NCI-H1092 (cell line): ENCODE measurements at places on chromosomes 1 and 21.

GRCh38 chr1:64038965-64039364 lies 164.5 kb upstream of the UBE2U start:
- no peak for DNase-seq

DNA sequence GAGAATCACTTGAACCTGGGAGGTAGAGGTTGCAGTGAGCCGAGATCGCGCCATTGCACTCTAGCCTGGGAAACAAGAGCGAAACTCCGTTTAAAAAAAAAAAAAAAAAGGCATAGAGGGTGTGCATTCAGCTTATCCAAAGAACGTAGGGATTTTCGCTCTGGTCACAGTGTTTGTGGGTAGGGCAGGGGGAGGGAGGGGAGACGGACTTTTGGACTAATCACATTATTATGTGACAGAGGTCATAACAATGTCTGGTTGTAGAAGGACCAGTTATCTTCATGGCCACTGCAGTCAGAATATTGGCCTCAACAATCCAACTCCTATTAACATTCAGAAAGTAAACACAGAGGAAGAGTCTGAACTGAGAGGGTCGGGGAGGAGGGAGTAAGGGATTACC lies 25.7 kb downstream of the RHOU start:
- no peak for DNase-seq

DNA sequence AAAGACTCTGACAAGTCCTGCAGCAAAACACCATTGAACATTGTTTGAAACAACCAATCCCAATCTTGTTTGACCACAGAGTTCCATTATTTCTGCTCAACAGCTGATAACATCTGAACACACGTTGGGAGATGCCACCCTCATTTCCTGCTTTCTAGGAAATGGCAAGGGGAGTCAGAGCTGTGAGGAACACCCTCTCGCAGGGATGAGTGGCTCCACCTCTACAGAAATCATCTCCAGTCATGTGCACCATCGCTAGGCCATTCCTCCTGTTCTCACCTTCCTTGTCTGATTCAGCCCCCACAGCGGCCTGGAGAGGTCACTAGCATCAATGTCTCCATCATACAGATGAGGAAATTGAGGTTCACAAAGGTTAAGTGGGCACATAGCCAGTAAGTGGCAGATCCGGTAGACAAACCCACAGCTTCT lies 22.4 kb upstream of the RUNX3 start:
- DNase-seq = no peak

GRCh38 chr1:228723287-228723686 lies 12.0 kb upstream of the RHOU start:
- DNase-seq = no peak

- no peak for DNase-seq
Measured at GRCh38 chr1:31436596-31437432, 23.8 kb downstream of the SERINC2 start.

DNA sequence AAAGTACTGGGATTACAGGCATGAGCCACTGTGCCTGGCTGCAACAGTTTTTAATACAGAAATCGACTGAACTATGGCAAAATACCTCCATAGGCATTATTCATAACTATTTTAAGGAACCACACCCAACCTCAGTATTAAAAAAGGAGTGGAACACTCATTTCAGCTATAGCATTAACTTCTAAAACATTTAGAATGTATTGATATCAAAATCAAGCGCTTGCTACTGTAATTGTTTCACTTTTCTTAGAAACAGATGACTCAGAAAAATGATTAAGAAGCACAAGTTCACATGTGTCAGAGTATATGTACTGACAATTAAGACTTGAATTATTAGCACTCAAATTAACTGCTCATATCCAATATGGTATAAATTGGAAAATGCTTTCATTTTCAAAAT lies 15.1 kb downstream of the AIDA start:
- no peak for DNase-seq

- no peak for DNase-seq
Measured at GRCh38 chr1:44849575-44850132, 6.6 kb upstream of the PTCH2 start.

DNA sequence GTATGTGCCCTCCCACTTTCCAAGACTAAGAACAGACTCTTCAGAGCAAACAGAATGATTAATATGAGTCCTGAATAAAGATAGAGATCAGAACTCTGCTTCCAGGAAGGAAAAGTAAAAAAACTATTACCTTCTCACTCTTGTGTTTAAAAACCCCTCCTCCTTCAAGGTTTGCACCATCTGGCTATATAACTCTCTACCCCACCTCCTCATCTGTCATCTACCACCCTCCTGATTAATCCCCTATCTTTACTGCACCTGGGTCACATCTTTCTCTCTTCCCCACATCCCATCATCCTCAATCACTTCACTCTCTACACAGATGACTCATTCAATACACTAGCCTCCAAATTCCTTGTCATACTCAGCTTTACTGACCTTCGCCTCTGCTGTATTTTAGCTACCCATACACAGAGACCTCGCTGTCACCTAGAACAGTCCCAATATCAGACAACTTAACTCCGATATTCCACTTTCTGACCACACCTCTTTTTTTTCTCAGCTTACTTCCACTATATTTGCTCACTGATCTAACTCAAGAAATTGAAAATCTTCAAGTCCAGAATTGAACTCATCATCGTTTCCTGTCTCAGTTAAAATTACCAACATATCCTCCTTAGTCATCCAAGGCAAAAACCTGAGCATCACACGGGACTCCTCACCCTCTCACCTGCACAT lies 3.7 kb downstream of the SCMH1 start:
- no peak for DNase-seq

DNA sequence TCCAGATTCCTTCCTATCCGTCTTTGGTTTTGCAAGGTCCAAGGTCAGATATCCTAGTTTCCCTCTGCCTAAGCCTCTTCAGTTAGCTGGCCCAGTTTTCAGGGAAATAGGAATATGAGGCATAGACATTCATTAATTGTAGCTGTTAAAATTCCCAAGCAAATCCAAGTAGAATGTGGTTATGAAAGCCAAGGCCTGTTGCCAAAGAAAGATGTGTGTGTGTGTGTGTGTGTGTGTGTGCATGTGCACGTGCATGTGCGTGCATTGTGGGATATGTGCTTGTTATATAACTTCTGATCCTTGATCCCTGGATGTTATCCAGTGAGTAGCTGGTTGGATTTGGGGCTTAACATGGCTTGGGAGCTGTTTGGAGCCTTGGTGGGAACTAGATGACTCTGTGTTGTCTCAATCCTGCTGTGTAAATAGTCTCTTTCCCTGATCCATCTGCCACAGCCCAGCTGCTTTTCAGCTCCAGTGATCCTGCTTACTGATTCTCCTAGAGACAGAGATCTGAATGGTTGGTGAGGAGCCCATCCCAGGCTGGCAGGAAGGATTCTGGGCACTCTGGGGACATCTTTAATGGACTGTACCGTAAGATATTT lies 70.6 kb upstream of the GCLM start:
- DNase-seq = peak; percentile 84

- no peak for DNase-seq
Measured at GRCh38 chr1:7899741-7900140, 40.9 kb downstream of the TNFRSF9 start.

- DNase-seq = no peak
Measured at GRCh38 chr1:28535180-28535579, 17.7 kb upstream of the TRNAU1AP start.

- peak; percentile 70 for DNase-seq
Measured at GRCh38 chr1:41416552-41417334, 55.5 kb downstream of the FOXO6 start.

GRCh38 chr1:200951016-200951415 lies 56.3 kb downstream of the INAVA start:
- no peak for DNase-seq

- DNase-seq = no peak
Measured at GRCh38 chr1:2523191-2523890, 3.1 kb downstream of the PANK4 start.

DNA sequence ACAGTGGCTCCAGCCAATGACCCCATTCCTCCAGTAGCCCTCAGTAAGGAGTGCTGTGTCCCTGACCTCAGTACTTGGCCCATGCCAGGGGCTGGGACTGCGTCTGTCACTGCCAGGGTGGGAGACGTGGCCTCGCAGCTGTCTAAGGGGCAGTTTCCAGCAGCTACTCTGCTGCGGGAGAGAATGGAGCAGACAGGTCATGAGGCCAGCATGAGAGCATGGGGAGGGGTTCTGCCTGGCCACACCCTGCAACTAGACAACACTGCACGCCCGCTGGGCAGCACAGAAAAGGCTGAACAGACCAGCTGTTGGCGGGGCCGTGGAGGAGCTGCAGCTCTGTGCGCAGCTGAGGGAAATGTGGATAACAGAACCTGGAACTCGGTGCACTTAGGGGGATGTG lies 91.6 kb upstream of the COL6A1 start:
- no peak for DNase-seq

DNA sequence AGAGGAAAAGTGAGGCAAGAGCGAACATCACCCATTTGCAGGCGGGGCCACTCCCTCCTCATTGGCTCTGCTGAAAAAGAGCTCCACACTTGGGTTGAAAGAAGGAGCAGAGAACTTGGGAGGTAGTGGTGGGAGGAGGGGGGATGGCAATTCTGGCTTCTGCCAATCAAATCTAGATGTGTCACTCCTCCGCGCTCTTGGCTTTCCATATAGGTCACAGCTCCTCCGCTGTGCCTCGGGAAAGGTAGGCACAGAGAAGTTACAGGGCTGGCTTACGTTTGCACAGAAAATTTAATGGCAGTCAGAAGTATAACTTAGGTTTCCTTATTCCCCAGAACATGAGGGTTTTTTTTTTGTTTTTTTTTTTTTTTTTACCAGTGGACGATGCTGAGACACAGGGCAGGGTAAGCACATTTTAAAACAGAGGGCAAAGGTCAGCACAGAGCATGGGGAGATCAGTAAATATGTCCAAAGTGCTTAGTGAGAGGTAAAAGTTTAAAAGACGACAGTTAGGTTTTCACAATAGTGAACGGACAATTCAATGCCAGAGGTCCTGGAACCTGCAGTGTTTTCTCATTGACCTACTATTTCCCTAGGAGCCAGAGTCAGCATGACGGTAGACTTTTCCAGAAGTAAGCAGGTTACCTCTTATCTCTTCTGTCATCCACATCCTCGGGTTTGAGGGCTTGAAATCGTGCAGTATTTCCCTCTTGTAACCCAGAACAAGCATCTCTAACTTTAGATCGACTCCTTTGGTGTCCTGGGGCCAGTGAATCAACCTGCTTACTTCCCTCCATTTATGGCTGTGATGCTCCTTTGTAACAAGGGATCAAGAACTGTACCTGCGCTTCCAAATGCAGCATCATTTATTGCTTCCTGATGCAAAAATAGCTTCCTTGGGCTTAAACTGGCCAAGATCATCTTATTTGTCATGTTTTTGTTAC lies 258.9 kb upstream of the PROX1 start:
- no peak for DNase-seq

DNA sequence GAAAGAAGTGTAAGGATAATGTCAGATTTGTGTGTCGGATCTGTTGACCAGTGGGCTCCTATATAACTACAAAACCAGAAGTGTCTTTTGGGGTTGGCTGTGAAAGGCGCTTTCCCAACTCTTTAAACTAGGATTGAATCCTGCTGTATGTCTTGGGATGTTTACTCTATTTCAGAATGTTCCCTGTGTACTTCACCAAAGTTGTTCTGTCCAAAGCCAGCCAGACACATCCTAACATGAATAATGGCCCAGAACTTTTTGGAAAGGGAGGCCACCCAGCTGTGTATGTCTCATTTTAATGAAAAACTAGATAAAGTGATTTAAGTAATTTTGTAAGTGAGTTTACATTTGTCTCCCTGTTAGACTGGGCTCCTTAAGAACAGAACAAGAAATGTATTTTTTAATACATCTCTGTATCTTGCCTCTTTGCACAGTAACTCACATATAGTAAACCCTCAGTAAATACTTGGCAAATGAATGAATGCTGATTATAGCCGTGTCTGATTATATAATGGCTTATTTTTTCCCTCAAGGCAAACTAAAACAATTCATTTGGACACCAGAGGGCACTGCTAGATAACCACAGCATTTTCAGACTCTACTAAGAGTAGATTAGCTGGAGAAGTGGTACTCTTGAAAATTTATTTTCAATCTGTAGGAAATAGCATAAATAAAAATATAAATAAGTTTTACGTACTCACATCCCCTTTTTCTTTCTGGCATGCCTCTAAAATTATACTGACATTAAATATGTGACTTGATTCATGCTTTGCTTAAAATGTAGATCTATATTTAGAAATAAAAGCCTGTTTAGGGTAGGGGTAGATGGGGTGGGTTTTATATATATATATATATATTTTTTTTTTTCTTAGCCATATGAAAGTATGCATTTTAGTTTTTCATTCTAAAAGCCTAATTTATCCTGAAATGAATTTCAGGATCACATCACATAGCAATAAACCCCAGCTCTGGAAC lies 23.8 kb downstream of the TSEN15 start:
- DNase-seq = peak; percentile 75

GRCh38 chr1:52037402-52037814 lies 3.8 kb upstream of the KTI12 start:
- DNase-seq = no peak

DNA sequence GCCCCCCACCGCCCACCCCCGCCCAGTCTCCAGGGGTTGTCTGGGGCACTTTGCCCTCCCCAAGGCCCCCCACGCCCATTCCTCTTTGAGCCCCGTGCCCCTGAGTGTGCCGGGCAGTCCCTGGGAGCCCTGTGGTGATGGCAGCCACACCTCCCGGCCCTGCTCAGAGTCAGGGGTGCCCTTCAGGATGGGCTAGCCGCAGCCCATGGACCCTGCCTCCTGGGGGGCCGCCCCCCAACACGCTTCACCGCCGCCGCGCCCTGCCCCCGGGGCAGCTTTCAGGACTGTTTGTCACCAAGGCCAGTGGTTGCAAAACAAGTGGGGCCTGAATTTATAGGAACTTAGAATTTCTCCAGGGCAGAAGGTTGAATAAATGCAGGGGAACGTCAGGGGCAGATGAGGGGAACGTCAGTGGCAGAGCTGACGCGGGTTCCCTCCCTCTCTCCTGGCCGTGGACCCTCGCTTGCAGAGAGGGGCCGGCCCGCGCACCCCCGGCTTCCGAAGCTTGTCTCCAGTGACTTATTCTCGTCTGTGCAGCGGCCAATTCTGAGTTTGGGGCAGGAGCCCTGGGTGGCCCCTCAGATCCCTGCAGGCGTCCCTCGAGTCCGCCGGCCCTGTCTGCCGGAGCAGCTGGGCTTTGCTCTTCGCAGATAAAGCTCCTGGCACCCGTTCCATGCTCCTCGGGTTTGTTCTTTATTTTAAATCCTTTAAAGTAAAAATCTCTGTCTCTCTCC lies 41.2 kb upstream of the ADARB1 start:
- DNase-seq = no peak

- DNase-seq = no peak
Measured at GRCh38 chr1:78533527-78533926, 42.8 kb downstream of the PTGFR start.

DNA sequence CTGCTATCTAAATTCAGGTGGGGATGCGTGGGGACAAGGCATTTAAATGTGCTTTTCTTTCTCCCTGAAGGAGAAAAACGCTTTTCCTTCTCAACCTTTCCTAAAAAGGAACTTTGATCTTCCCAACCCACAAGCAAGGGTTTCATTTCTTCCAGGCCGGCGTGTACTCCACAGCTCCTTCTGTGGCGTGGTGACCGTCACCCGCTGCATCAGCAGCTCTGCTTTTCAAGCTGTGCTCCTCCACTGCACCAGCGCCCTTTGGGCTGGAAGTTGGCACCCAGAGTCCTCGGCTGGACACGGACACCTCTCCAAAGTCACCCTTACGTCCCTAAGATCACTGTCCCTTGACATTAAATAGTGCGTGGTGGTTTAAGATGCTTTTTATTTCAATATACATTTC lies 54.3 kb downstream of the PEX14 start:
- no peak for DNase-seq
